Muscle of arm (tissue), 14 donors: ENCODE measurements at places on chromosomes 5 and 9. TPM values are rescaled to one million over a fixed set of nuclear protein-coding genes. Genes with fewer than 3 reads are reported as not detected.

Gene GPX8
- 60.3 TPM for polyA plus RNA-seq

Gene IRX2
- 0.22 TPM for polyA plus RNA-seq

Gene TGFBI
- polyA plus RNA-seq: 182 TPM

Gene FOXD4L4
- 0.14 TPM for polyA plus RNA-seq

Gene TARS1
- 84.2 TPM for polyA plus RNA-seq

DNA sequence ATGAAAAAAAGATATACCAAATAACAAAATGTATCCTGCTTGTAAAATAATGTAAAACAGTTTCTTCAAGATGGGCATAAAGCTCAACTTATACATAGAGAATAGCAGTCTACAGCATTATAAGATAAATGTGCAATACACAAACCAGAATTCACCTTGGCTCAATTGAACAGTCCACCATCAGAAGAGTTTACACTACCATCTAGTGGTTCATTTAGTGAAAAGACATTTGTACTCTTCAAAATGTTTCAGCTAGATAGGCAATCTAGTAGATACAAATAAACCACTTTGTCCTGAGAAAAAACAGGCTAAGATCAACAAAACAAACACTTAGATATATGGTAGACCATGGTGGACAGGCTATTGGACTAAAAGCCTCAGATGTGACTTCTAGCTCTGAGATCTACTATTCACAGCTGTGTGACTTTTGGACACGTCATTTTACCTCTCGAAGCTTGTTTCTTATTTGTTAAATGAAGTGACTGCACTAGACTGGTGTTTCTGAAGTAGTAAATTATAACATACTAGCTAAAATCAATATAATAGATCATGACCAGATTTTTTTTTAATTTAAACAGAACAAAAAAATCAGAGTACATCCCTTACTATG lies 22.1 kb upstream of the TPD52L3 start:
- peak; percentile 15 for DNase-seq

DNA sequence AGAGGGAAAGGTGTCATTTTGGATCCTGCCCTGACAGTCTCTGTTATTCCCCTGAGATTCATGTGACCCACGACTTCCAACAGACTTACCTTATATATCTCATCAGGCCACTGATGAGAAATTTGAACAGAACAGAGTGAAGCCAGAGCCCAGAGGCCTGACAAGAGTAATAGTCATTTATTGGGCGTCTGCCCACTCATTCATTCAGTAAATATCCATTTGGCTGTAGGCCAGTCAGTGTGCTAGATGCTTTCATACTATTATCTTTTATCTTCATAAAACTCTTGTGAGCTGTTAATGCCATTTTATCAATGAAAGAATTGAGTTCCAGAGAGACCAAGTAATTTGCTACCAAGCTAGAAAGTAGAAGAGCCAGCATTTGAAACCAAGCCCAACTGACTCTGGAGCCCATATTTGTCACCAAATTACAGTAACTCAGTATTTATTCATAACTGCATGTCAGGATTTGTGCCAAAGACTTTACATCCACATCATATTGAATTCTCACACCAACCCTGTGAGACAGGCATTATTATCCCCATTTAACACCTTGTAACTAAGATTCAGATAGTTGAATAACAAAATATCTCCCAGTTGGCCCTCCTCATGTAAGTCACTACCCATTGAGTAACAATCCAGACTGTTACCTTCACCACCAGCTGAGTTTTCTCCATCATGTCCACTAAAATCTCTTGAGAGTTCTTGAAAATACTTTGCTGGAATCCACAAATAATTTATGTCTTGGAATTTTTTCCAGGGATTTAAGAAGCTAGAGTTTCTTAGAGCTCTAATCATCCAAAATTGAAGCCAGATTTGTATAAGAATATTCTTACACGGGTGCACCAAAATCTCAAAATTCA lies 2.5 kb downstream of the PTPDC1 start:
- DNase-seq: no peak

DNA sequence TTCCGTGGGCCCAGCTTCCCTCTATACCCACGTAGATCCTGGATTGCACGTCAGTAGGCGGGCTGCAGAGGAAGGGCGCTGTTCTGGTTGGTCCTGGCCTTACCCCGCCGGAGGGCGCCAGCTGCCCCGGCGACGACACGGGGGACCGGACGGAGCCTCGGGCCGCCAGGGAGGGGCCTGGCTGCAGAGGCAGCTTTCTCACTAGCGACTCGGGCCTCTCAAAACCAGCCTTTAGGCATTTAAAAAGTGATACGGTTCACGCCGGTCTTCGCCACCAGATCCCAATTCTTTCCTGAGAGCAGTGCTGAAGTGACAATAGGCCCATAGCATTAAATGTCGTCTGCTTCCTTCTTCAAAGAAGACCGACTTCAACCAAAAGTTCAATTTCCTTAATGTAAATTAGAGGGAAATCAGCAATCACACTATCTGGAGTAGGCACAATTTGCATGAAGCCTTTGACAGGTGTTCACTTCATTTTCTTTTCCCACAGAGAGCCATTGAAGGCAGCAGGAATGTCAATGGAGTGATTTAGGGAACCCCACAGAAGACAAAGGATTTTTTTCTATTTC lies 17.6 kb upstream of the UBE2D2 start:
- DNase-seq: peak; percentile 33

DNA sequence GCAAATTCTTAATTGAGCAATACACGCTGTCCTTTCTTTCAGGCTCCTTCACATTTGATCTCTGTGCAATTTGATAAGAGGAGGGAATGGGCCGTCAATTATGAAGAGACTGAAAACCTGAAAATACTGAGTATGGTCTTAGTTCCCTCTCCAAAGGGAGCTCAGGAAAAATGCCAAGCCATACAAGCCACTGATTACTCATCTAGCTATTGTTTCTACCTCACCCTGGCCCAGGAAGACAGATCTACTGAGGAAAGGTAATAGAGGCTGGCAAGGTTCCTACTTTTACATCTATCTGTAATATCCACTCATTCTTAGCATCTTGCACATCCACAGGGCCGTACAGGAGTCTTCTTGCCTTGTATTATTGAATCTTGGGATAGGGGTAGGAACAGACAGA lies 23.7 kb upstream of the TNC start:
- no peak for DNase-seq

- no peak for DNase-seq
Observed at GRCh38 chr5:103135461-103135860, 15.4 kb downstream of the PPIP5K2 start.

DNA sequence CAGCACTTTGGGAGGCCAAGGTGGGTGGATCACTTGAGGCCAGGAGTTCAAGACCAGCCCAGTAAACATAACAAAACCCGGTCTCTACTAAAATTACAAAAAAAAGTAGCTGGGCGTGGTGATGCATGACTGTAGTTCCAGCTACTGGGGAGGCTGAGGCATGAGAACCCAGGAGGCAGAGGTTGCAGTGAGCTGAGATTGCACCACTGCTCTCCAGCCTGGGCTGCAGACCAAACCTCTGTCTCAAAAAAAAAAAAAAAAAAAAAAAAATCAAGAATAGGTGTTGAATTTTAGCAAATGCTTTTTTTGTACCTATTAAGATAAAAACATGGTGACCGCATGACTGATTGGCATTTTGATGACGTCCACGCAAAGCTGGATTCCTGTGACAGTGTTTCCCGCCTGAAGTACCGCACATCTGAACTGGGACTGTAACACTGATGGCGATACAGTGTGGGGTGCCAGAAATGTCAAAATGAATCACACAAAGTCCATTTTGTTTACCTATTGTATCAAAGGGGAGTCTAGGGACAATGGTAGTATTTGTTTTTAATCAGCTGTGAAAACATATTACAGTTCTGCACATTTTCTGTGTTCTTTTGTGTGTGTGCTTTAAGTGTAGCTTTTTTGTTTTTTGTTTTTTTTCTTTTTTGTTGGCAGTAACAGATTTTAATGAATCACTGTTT lies 23.2 kb upstream of the TBC1D9B start:
- no peak for DNase-seq
